ENCODE measurements at places on chromosomes 12 and 14.

GRCh38 chr14:35229084-35229791, 62.9 kb upstream of the PSMA6 start:
- DNase-seq = peak; percentile 63

DNA sequence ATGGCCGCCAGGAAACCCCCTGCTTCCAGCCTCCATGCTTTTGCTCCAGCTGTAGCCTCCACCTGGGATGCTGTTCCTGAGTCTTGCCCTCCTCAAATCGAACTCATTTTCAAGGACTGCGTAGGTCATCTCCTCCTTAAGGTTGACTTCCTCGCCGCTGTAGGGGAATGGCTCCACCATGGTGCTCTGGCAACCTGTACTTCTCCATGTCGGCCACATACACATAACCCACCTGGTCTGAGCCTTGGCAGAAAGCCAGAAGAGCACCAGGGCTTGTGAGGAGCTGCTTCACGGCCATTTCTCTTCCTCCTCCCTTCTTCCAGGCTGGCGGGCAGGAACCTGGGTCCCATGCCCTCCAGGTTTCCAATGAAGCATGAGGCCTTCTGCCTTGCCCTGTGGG, 36.7 kb upstream of the BEGAIN start:
- no peak for DNase-seq

- peak; percentile 80 for DNase-seq
Observed at GRCh38 chr14:101193845-101194372, 290.4 kb upstream of the RTL1 start.

- DNase-seq = no peak
Observed at GRCh38 chr14:99936056-99936455, 129.2 kb upstream of the EVL start.

- no peak for DNase-seq
Observed at GRCh38 chr14:66330228-66330627, 155.9 kb upstream of the CCDC196 start.

DNA sequence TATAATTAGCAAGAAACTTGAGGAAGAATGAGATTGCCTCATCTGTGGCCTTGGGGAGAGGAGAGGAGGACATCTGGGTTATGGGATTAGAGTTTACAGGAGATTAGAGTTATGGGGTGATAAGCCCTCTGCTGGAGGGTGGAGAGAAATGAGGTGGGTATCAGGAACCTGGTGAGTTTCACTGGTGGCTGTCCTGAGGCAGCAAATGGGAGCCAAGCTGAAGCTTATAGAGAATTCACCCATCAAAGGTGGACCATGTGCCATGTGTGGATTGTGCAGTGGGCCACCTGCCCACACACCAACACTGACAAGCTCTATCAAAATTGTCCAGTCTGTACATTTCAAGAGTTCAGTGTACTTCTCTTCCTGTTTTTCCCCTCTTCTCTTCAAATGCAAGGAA, 135.3 kb downstream of the AEBP2 start:
- no peak for DNase-seq

All from NCI-H2171 treated with DMSO at 0.1 percent for 48 hours (cell line).